Nephron progenitor cell (in vitro differentiated cells): ENCODE measurements at places on chromosomes 1 and 21.

- DNase-seq = no peak
Observed at GRCh38 chr1:184425449-184426277, 38.8 kb downstream of the C1orf21 start.

- no peak for DNase-seq
Observed at GRCh38 chr1:244545511-244545910, 84.4 kb downstream of the CATSPERE start.

DNA sequence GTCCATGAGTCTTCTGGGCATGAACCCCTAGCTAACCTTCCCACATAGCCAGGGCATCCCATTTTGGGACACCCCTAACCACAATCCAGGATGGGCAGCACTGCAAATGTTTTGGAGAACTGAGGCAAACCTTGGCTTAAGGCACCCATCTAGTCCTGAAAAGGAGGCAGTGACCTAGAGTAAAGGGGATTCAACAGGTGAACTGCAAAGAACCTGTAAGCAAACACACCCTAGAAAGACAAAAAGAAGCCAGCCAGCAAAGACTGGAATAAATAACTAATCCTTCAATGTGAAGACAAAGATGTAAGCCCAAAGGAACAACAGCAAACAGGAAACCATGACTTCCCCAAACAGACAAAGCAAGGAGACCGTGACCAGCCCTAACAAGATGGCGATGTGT, 56.8 kb upstream of the PPIH start:
- DNase-seq = no peak

GRCh38 chr1:200588698-200589097, 31.9 kb downstream of the KIF14 start:
- no peak for DNase-seq

- no peak for DNase-seq
Observed at GRCh38 chr1:225469051-225469450, 41.2 kb upstream of the LBR start.
